ENCODE measurements at places on chromosomes 12 and 14.

DNA sequence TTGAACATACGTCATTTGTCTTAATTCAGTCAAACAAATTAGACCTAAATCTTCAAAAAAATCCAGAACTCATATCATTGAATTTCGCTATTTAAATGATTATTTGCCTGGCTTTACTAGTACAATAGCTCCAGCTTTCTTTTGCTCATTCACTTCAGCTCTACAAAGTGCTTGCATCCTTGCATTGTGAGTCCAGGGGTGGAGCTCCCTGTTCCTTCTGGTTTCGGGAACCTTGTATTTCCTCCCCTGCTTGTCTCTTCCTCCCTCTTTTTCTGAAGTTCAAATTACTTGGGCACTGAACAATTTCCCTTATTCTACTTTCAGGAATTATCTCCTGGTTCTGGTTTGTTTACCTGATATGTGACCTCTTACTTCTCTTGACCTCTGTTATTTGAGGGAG lies 58.1 kb upstream of the KITLG start:
- DNase-seq: no peak

DNA sequence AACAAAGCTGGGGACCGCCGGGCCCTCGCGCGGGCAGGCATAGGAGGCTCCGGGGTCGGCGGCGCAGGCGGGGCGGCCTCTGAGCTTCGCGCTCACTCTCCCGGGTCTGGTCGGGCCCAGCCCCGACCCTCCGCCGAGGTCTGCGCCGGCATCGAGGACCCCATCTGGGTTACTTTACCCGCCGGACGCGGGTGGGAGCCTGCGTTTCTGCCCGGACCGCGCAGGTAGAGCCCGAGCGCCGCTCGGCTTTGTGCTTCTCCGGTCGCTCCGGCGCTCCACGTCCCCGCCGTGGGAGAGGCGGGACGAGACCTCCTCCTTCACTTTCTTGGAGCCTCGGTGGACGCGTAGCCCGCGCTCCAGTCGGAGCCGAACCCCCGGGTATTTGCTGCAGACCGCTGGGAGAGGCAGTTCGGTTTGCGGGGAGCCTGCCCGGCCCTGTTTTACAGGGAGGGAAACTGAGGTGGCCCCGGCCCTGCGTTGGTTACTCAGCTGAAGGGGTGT lies 63.2 kb downstream of the FBXL14 start:
- DNase-seq: no peak

GRCh38 chr12:116547955-116548501 lies 11.2 kb upstream of the MAP1LC3B2 start:
- DNase-seq: peak; percentile 69

- DNase-seq: peak; percentile 7
Observed at GRCh38 chr14:51039252-51039651, 55.7 kb downstream of the TRIM9 start.

Measured in naive B cell (primary cell).